ENCODE measurements at places on chromosomes 5 and 9.

DNA sequence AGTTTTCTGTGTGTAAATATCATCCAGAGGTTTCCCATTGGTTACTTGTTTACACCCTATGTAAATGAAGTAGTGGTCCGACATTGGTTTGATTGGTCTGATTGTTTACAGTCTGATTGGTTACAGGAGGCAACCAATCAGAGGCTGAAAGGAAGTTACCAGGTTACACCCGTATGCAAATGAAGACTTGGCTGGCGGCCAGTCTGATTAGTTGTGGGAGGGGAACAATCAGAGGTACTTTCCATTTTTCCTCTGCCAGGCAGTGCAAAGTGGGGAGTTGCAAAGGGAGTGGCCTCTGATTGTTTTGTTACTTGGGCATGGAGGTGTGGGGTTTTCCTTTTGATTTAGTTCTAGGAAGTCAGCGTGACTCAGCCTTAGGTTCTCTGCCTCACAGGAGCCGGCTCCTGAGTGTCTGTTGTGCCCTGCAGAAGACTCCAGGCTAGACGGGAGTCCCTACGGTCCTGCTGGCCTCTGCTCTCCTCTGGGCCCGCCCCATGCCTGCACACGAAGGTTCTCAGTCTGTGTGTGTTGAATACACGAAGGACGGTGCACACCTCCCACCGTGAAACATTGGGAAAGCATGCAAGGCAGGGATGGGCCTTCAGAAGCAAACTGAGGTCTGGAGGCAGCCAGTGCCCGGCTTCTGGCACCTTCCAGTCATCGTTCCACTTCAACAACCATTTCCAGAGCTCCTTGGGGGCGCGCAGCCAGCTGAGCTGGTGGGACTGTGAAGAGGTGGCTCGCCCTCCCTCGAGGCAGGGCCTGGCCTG lies 42.9 kb downstream of the OLFM1 start:
- no peak for DNase-seq

GRCh38 chr5:14306329-14306815 lies 163.2 kb downstream of the TRIO start:
- DNase-seq: no peak

- no peak for DNase-seq
Observed at GRCh38 chr5:180093651-180094382, 22.3 kb upstream of the RNF130 start.

- DNase-seq: no peak
Observed at GRCh38 chr5:113065626-113066025, 89.0 kb downstream of the DCP2 start.

GRCh38 chr9:17588395-17588794 lies 9.5 kb downstream of the SH3GL2 start:
- DNase-seq: no peak

GRCh38 chr9:17484906-17485305 lies 94.0 kb upstream of the SH3GL2 start:
- peak; percentile 11 for DNase-seq

DNA sequence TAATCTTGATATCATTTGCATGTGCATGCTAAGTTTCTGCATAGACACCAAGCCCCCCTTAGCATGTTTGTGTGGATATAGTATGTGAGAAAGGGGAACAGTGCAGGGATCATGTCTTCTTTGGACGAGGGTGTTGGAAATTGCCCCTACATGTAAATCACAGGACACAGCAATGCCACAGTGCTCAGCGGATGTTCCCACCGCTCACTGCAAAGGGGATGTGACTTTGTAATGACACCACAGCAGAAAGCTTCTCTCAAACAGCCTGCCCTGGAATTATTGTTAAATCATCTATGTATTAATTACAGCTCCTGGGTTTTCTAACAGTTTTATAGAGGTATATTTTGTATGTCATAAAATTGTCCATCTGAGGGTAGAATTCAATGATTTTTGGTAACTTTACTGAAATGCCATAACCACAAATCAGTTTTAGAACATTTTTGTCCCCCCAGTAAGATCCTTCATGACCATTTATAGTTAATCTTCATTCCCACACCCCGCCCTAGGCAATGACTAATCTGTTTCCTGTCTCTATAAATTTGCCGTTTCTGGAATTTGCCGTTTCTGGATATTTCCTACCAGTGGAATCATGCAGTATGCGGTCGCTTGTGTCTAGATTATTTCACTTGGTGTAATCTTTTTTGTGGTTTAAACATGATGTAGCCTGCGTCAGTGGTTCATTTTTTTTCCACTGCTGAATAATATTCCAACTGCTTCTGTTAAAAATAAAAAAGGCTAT lies 648.5 kb upstream of the WWC1 start:
- DNase-seq: peak; percentile 92

GRCh38 chr5:40041452-40041851 lies 616.7 kb upstream of the DAB2 start:
- DNase-seq: no peak

DNA sequence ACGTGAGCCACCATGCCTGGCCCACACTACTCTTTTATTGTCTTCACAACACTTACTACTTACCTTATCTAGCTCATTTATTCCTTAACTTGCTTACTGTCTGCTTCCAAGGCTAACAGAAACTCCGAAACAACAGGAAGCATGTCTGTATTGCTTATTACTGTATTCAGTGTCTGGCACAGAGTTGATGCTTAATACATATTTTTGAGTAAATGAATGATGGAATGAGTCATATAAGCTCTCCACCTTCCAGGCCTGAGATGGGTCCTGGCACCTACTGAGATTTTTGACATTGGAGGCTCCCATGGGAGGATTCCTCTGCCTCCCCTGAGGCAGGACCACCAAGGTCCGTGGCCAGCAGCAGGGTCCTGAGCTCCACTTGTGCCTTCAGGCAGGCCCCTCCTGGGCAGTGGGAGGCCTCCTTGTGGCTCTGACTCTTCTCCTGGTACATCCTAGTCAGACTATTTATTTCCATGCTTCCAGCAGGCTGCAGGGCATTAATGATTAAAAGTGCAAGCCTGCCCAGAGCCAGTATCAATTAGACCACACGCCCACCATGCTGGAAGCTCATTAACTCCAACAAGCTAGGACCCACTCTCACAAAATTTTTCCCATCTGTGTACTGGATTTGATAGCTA lies 76.5 kb upstream of the CTNNA1 start:
- no peak for DNase-seq

GRCh38 chr5:132661231-132662003 lies 3.4 kb downstream of the IL13 start:
- DNase-seq: no peak

DNA sequence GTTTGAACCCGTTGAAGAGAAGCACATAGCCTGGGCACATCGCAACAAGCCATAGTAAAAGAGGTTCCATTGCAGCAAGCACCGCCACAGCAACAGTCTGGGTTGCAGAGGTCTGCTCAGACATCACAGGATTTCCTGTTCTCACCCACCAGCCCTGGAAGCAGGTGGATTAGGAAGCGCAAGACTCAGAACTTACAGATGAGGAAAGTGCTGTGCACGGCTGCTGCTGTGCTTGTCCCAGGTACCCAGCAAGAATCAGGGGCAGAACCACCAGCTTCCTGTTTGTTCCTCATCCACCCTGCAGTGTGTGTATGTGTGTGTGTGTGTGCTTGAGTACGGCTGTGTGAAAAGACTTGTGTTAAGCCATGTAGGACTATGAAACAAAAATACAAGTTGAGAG lies 124.7 kb upstream of the IRX2 start:
- no peak for DNase-seq

DNA sequence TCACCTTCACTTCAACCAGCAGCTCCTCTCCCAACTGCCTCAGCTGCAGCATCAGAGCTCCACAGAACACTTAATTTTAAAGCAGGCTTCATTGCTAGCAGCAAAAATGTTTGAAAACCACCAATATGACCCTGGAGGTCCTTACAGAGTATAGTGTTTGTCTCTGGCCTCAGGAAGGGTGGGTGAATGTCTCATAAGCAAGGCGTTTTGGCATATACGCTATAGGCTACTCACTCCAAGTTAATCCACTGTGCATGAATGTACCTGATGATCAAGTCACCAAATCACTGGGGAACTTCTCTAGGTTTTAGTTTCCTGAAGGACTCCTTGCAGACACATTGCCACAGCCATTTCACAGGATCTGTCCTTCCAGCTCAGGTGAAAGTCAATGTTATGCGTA lies 125.3 kb downstream of the GABBR2 start:
- DNase-seq: peak; percentile 70

DNA sequence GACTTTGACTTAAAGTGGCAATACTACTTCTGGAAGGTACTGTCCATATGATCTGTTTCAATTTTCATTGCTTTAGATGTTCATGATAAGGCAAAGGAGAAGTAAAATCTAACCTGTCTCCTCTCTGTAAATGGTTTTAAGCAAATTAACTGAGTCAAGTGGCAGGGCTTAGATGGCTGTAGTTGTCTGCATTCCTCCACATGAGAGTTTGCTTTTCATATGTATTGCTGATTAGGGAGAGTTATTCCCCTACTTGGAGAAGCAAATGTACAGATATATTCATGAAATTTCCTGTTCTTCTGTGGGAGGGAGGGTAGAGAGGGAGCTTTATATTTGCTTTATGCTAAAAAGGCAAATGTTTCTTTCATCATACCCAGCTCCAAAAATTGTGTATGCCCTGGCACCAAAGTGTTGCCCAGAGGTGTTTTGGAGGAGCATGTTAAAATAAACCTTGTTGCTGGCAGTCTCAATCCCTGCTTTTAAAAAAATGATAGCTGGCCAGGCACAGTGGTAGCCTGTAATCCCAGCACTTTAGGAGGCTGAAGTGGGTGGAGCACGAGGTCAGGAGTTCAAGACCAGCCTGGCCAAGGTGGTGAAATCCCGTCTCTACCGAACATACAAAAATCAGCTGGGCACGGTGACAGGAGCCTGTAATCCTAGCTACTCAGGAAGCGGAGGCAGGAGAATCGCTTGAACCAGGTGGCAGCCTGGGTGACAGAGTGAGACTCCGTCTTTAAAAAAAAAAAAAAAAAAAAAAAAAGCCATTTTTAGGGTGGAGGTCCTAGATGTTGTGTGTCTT lies 3.5 kb upstream of the LRRTM2 start:
- DNase-seq: no peak

DNA sequence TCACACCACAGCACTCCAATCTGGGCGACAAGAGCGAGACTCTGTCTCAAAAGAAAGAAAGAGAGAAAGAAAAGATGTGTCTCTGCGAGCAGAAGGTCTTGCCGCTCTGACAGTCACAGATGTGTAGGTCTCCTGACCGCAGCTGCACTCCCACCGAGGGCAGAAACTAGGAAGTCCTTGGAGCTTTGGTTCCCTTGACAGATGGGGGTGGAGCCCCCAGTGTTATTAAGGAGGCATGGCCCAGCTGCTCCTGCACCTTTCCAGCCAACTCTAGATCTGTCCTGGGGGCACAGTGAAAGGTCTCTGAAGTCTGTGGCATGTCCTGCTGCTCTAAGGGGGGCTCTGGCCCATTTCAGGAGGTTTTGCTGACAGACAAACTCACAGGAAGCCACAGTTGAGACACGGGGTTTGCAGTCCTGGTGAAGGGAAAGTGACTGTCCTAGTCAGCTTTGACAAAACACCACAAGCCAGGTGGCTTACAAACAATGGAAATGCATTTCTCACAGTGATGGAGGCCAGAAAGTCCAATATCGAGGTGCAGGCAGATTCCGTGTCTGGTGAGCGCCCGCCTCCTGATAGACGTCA lies 9.0 kb upstream of the DIPK1B start:
- DNase-seq: no peak

DNA sequence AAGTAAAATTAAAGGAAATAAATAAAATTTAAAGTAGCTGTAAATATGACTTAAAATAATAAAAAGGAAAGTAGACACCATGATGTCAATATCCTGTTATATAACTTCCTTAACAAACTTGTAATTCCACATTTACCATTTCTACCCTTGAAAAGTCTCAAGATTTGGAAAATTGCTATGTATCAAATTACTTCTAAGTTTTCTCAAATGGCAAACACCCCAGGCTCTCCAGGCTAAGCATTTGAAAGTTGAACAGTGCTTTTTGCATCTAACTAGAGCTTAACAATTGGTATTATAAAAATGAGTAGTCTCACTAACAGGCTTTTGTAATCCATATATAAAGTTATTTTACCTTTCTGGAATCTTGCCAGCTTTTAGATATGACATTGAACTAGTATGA lies 41.5 kb upstream of the MACIR start:
- DNase-seq: no peak

DNA sequence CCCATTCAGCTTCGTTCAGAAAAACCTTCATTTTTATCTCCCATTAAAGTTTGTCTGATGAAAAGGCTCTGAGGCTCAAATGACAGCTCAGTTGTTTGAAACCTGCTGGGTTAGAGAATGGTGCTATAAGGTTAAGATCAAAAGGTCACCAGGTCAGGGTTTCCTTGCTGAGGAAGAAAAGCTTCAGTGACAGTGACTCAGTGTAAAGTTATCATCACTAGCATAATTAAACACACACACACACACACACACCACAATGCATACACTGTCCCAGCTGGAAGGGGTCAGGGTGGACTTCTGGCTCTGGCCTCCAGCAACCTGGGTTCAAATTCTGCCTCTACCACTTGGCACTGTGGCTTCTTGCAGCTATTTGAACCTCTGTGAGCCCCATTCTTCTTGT lies 281.1 kb downstream of the DOCK8 start:
- DNase-seq: no peak

GRCh38 chr9:70581214-70581954 lies 166.9 kb upstream of the KLF9 start:
- DNase-seq: no peak

GRCh38 chr9:92501671-92502393 lies 19.5 kb upstream of the ASPN start:
- peak; percentile 51 for DNase-seq

- no peak for DNase-seq
Observed at GRCh38 chr9:70802758-70803436, 318.5 kb downstream of the TRPM3 start.

GRCh38 chr5:132110195-132110594 lies 36.6 kb downstream of the CSF2 start:
- no peak for DNase-seq

- no peak for DNase-seq
Observed at GRCh38 chr5:178208540-178209227, 4.4 kb downstream of the HNRNPAB start.

GRCh38 chr9:89871871-89872331 lies 267.1 kb downstream of the GADD45G start:
- DNase-seq: no peak

DNA sequence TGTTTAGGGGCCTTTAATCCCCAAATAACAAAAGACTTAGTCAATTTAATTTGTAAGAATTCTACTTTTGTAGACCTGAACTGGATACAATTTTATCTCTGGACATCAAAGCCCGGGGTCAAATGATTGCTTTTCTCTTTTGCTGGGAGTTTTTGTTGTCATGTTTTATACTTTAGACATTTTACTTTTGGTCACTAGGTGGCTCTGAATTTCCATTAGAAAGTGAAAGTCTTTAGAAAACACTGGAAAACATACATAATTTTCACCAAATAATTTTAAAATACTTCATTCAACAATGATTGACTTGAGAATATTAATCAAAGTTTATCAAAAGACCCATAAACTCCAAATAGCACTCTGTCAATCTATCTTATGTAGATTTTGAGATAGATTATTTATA lies 2.8 kb upstream of the PCA3 start:
- DNase-seq: peak; percentile 7

- DNase-seq: no peak
Observed at GRCh38 chr9:123299558-123300126, 31.3 kb upstream of the STRBP start.

GRCh38 chr9:589723-590122 lies 251.8 kb upstream of the DMRT1 start:
- DNase-seq: peak; percentile 31
